ENCODE measurements at places on chromosomes 7 and 10.

DNA sequence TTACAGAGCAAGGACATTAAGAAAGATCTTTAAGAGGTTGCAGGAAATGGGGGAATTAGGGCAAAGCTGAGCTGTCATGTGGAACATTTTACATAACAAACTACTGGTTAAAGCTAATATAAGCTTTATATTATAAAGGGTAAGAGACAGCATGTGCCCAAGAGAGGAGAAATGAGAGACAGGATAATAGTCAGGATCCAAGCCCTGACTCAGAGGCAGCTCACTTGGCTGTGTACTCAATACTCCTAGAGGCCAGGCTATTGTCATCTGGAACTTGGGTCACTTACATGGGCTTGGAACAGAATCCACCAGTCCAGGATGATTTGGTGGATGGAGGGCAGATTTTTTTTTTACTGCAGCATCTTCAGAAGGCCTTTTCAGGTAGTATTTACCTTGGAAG is 418.6 kb upstream of the ZMIZ1 start:
- DNase-seq: no peak

GRCh38 chr7:22390516-22390915 is 33.6 kb upstream of the RAPGEF5 start:
- DNase-seq: no peak

- no peak for DNase-seq
Observed at GRCh38 chr10:5536486-5537081, 11.8 kb downstream of the CALML3 start.

DNA sequence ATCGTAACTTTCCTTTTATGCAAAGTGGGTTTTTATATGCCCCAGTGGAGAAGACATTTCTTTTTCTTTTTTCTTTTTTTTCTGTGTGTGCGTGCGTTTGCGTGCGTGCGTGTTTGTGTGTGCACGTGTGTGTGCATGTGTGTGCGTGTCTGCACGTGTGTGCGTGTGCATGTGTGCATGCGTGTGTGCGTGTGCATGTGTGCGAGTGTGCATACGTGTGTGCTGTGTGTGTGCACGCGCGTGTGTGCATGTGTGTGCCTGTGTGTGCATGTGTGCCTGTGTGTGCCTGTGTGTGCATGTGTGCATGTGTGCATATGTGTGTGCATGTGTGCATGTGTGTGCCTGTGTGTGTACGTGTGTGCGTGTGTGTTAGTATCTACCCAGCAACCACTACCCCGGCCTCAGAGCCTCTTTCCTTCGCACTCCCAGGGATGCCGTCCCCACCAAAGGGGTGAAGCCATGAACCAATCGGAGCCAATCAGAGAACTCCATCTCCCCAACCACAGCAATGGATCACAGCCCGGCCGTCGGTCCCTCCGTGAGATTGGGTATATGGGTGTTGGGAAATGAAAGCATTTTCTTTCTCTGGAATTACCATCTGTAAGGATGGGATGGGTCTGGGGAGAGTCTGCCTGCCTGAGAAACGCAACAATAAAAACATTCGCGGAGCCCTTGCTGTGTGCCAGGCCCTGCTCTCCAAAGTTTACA is 92.3 kb downstream of the ELFN1 start:
- DNase-seq: no peak

- no peak for DNase-seq
Observed at GRCh38 chr7:130227883-130228575, 20.4 kb downstream of the SSMEM1 start.

- no peak for DNase-seq
Observed at GRCh38 chr10:100625816-100626215, 90.1 kb downstream of the HIF1AN start.

- DNase-seq: no peak
Observed at GRCh38 chr10:76205361-76205760, 773.9 kb downstream of the LRMDA start.

DNA sequence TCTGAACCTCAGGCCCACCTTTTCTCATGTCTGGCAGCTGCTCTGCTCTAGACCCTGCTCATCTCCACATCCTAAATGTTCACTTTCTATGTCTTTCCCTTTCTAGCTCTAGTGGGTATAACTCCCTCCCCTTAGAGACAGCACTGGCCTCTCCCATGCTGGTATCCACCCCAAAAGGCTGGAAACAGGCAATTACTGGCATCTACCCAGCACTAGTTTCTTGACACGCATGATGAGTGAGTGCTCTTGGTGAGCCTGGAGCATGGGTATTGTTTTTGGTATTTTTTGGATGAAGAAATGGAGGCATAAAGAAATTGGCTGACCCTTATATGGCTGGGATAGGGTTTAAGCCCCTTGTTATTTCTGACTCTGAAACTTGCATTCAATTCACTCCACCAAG is 156.0 kb downstream of the EGFR start:
- no peak for DNase-seq

- DNase-seq: no peak
Observed at GRCh38 chr7:114293289-114294012, 121.2 kb upstream of the FOXP2 start.

- DNase-seq: no peak
Observed at GRCh38 chr10:29681676-29682448, 47.1 kb upstream of the SVIL start.

GRCh38 chr7:31114593-31115343 is 62.7 kb downstream of the ADCYAP1R1 start:
- DNase-seq: peak; percentile 46

- DNase-seq: no peak
Observed at GRCh38 chr10:20299034-20299736, 483.0 kb downstream of the PLXDC2 start.

Data from LoVo (cell line).